Effector CD8-positive, alpha-beta T cell (primary cell): ENCODE measurements at places on chromosomes 5 and 9.

DNA sequence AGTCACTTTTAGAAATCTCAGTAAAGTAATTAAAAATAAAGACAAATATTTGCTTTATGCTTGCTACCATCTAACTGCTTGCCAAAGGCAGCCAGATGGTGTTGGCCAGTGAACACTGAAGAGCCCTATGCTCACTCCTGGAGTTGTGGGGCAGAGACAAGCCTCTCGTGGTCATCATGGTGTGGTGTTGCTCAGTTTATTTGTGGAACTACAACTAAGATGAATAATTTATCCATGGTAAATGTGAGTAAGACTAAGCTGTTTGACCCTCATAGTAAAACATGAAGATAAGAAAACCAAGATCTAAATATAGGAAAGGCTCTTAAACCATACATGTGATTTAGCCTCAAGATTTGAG is 100.7 kb downstream of the PDE8B start:
- no peak for DNase-seq

DNA sequence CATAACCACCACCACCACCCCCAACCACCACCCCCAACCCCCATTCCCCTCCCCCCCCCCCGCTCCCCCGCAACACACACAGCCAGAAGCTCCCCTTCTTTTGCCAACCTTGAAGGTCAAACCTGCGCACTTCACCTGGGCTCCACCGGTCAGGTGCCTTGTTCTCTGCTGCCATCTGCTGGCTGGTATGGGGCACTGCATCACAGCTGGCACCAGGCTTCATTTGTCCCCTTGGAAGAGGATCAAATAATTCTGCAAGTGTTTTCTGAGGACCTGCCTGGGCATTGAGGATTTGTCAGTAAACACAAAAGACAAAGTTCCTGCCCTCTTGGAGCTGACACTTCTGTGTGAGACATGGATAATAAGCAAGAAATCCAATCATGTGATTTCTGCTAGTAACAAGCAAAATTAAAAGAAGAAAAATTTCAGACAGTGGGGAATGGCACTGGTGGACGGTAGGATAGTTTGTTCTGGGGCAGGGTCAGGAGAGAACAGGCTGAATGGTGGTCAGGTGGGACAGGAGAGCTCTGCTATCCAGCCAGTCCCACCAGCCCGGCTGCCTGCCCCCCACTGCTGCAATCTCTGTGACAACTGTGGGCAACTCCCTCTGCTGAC is 55.6 kb upstream of the LMX1B start:
- peak; percentile 49 for DNase-seq

GRCh38 chr5:175246242-175246888 is 197.6 kb downstream of the DRD1 start:
- DNase-seq = no peak

DNA sequence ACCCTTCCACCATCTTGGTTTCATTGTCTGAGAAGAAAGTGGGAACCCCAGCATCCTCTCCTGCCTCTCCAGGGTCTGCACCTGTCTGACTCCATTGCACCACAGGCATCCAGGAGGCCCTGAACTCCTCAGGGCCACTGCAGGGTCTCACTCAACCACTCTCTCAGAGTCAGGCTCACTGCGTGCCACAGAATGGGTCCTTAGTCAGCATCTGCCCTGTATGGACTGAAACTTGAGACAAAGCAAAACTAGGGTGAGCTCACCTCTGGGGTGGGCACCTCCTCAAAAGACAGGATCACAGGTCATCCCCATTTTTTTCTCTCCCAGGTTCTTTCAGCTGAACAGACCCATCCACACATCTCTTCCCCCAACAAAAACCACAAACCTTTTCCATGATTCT is 59.2 kb upstream of the CPEB4 start:
- no peak for DNase-seq

DNA sequence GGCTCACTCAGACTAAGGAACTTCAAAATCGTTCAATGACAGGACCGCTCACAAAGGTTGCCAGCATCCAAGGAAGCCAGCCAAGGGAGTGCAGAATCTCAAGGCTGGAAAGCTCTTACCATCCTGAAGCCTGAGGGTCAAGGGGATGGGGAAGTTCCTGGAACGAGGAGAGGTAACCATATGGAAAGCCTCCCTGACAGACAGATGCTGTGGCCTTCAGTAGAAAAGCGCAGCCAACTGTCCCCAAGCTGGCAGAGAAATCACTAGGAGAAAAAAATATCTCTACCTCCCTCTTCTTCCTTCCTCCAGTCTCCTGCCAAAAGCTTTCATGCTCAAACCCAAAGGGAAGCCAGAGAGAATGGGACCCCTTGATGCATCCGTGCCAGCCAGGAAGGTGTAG is 90.5 kb upstream of the RANBP3L start:
- no peak for DNase-seq

- no peak for DNase-seq
These were observed 58.2 kb upstream of the DPYSL3 start for GRCh38 chr5:147567917-147568598.

DNA sequence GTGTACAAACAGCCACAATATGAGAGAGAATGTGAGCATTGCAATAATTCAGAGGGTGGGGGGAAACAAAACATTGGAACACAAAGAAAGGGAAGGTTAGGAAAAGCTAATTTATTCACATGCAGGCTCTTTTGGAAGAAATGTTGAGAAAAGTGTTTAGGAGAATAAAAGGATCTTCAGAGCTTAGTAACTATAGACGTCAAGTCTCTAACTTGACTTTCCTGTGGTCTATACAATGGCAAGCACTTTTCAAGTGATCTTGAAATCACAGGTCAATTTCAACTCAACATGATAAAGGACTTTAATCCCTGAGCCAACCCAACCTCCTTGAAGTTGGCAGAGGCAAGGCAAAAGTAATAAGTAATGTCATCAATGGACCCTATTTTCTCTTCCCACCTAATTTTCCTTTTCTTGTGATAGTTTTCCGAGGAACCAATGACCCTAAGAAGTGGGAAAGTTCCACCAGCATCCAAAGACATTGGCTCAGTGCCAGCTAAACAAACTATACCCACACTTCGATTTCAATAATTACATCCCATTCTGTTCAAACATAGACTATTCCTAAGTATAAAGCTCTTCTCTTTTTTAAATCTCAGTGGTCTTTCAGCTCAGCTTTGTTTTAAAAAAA is 23.7 kb downstream of the RFK start:
- no peak for DNase-seq

GRCh38 chr9:84945878-84946538 is 276.5 kb downstream of the NTRK2 start:
- DNase-seq = no peak

DNA sequence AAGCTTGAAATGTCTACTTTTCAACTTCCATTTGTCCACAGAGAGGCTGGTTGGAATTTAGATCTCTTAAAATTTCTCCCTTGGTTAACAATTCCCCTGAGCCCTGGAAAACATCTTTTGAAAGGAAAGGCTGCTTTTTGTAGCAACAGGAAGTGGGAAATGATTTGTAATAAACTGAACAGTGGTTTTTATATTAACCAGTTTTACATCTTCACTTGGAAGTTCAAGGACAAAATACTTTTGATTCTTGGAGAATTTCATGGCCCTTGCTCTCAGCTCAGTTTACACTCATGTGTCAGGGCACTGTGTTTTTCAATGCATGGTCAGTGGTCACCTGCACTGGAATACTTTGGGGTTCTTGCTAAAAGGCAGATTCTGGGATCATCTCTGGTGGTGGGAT is 9.9 kb downstream of the MLANA start:
- no peak for DNase-seq

- DNase-seq = no peak
These were observed 75.0 kb downstream of the GCNT1 start for GRCh38 chr9:76534026-76534425.

GRCh38 chr5:166726406-166726805 is 1565.0 kb upstream of the WWC1 start:
- DNase-seq = no peak

DNA sequence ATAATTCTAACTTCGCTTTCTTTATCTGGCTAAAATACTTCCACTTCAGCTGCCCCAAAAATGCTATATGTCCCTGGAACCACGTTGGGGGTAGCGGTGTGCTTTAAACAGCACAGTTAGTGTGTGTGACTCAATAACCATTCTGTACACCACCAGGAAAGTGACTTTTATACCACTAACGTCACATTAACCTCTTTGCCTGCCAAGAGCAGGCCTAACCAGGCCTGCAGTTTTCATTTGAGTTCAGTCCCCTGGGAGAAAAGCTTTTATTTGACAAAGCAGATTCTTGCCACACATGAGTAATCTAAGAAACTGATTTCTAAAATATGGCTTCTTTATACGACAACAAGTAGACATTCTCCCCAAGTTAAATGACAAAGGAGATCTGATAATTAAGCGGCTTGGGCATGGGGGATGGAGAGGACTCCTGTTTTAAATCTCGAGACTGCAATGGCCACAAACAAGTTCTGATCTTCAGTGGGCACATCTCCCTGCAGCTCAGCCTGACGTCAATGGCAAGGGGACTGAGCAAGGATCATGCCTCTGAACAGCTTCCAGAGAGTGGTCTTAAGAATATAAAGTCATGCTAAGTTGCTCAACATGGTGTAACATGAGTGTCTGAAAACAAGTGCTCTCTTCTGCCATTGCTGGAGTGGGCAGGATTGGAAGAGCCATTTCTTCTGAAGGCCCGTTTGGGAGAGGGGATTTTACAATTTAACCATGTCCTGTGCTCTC is 91.8 kb downstream of the GLIS3 start:
- no peak for DNase-seq

DNA sequence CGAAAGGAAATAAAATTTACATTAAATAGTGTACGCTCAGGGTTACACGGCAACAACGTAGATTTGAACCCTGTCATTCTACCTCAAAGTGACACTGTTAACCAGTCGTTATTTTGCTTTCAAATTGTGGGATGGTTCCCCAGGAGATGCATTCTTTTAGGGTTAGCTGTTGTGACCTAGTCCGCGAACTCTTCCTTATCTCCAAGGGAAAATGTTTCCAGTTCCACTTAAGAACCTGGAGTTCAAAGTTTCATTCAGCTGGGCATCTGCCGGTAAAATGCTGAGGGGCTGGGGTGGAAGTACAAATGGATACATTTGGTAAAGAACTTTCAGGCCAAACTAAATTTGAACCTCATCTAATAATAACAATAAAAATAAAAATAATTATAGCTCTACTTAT is 264.6 kb downstream of the NR3C1 start:
- no peak for DNase-seq

- DNase-seq = no peak
These were observed 28.4 kb downstream of the EHMT1 start for GRCh38 chr9:137647096-137647714.
